CD4-positive, alpha-beta memory T cell (primary cell): ENCODE measurements at places on chromosomes 5 and 9.

DNA sequence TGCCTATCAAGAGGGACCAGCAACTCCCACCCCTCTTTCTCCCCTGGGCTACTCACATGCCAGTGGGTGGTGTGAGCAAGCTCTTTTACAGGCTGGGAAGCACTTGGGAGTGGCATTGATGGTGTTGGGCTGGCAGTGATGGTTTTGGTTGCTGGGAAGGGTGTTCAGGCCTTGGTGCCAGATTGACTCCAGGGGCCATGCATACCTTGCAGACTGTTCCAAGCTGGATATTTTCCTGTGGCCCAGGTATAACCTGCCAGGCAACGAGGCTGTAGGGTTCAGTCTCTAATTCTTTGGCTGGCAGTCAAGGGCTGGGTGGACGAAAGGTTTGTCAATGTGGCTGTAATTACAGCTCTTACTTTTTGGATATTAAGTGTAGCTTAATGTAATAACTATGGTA lies 177.3 kb downstream of the MACROH2A1 start:
- no peak for DNase-seq

GRCh38 chr5:71960195-71960594 lies 147.1 kb upstream of the MAP1B start:
- no peak for DNase-seq

DNA sequence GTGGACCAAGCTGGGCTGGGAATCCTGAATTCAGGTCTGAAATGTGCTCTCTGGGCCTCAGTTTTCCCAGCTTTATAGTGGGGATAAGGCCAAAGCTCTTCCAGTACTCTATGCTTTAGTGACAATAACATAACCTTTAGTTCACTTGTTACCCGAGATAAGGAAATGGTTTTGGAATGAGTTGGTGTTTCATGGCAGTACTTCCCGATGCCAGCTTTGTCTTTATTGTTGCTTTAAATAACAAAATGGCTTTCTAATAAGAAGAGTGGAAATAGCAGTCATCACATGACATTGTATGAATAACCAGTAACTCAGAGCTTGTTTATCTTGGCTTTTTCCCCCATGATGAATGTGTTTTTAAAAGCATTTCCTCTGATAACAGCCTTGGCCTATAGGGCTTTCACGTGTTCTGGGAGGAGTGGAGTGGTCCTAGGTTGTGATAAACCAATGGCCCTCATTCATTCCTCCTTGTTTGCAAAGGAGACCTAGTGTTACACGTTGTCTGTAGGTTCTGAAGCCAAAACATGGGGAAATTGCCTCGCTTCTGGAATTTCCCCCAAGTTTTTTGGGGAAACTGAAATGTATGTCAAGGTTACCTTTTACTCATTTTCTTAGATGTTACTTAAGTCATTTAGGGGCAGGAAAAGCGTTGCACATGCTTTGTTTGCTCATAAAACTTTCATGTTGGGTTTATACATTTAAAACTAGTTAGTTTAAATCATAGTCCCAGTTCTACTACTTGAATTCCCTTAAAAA lies 53.7 kb downstream of the ZNF618 start:
- no peak for DNase-seq

GRCh38 chr5:149317281-149318048 lies 27.8 kb upstream of the GRPEL2 start:
- DNase-seq: no peak
